Esophagus squamous epithelium (tissue), 5 donors: ENCODE measurements at places on chromosomes 6 and 20.

DNA sequence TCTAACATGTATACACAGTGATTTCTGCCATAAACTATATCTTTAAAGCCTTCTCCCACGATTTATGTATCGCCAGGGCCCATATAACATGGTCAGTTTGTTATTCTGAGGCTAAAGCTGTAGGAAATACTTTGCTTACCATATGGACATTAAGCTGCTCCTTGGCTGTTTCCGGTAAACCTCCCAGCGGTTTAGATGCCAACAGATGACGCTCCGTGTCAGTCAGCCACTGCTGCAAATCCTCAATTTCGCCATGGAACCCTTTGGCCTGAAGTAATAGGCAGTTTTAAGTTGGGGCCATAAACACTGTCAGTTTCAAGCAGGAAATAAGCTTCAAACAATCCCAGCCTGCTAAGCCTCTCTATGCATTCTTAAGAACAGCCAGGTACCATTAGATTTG, 145.4 kb downstream of the DST start:
- DNase-seq: no peak

DNA sequence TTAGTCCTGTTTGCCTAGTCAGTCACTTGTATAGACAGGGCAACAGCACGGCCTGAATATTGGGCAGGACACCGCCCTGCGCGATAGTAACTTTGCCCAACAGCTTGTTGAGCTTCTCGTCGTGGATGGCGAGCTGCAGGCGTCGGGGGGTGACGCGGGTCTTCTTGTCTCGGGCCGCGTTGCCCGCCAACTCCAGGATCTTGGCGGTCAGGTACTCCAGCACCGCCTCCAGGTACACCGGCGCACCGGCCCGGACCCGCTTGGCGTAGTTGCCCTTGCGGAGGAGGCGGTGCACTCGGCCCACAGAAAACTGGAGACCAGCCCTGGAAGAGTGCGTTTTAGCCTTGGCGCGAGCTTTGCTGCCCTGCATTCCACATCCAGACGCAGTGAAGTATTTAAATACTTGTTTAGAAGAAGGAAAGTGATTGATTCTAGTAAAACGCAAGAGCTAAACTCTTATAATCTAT, 92.8 kb upstream of the BTN3A2 start:
- DNase-seq: no peak

GRCh38 chr20:6704132-6704861, 63.2 kb upstream of the BMP2 start:
- no peak for DNase-seq

DNA sequence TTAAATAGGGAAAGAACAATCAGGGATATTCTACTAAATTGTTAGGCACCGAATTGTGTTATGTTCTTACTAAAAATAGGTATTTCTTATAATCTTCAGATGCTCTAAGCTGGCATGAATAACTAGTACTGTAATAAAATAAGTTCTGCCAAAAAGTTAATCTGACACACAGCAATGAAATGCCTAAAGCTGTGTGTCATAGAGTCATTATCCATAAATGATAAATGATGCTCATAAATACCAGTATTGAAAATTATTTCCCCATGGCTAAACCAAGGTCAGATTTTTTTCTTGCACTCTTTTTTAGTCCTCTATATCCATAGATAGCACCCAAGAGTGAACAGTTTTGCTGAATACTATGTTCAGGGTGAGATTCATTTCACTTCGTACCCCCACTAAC, 11.7 kb upstream of the PRIM2 start:
- no peak for DNase-seq

GRCh38 chr6:156507656-156508055, 269.5 kb upstream of the ARID1B start:
- DNase-seq: no peak

- DNase-seq: no peak
These were observed 62.9 kb downstream of the TRMT6 start for GRCh38 chr20:5887386-5887785.

DNA sequence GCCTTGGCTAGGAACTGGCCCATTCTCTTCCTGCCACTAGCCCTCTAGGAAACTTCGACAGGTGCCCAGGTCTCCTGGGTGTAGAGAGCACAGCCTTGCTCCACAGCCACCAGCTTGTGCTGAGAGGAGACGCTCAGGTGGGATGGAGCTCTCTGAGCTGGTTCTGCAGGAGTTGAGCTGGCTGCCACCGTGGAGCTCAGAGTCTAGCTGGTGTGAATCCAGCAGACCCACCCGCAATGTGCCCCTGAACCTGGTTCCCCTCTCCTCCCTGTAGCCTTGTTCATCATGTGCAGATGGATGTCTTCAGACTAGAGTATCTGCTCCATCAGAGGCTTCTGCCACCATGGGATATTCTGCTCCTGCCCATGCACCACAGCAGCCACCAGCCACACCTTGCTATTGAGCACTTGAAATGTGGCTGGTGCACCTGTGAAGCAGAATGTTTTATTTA, 222.5 kb downstream of the SYNDIG1 start:
- no peak for DNase-seq

GRCh38 chr20:13644010-13644409, 5.3 kb upstream of the TASP1 start:
- no peak for DNase-seq

DNA sequence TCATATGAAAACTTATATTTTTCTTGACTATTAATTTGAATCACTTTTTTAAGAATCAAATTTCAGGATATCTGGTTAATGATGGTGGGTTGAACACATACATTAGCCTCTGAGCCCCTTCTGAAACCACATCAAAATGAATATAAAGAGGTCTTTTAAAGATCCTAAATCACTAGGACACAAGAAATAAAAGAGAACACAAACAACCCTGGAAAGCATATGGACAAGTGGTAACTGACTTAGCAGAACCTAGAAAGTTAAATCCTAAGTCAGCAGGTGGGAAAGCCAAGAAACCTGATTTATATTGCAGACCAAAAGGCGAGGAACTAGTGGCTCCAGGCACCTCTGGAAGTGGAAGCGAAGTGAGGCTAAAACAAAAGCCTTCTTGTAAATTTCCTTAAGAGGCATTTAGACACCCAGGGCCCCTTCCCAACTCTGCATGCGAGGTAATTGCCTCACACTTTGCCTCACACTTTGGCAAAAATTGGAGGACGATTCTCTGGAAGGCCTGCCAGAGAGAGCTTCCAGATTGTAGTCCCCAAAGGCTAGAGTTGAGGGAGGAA, 293.9 kb downstream of the KHDC1L start:
- DNase-seq: no peak

DNA sequence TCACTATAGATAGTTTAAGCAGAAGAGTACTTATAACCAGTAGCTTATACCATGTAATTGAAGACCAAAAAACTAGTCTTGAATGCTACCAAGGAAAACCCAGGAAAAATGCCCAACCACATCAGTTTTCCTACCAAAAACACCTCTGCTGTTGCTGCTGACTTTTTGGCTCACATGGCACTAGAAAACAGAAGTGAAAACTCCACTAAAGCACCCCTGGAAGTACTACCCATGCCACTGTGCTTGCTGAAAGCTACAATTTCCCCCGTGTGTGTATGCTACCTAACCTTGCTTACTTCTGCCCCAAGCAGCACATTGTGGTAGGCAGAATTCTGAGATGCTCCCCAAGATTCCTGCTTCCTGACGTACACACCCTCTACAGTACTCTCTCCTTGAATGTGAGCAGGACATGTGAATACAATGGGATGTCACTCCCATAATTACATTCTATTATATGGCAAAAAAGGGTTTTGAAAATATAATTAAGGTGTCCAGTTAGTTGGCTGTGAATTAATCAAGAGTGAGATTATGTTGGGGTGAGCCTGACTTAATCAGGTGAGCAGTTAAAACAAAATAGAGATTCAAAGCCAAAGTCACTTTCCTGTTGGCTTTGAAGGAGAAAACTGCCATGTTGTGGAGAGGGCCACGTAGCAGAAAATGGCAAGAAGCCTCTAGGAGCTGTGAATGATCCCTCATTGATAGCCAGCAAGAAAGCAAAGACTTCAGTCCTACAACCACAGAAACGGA, 209.8 kb upstream of the MARCKS start:
- no peak for DNase-seq

GRCh38 chr20:24747881-24748595, 201.0 kb upstream of the CST7 start:
- no peak for DNase-seq

- no peak for DNase-seq
These were observed 645.3 kb downstream of the FRK start for GRCh38 chr6:115415378-115415777.

DNA sequence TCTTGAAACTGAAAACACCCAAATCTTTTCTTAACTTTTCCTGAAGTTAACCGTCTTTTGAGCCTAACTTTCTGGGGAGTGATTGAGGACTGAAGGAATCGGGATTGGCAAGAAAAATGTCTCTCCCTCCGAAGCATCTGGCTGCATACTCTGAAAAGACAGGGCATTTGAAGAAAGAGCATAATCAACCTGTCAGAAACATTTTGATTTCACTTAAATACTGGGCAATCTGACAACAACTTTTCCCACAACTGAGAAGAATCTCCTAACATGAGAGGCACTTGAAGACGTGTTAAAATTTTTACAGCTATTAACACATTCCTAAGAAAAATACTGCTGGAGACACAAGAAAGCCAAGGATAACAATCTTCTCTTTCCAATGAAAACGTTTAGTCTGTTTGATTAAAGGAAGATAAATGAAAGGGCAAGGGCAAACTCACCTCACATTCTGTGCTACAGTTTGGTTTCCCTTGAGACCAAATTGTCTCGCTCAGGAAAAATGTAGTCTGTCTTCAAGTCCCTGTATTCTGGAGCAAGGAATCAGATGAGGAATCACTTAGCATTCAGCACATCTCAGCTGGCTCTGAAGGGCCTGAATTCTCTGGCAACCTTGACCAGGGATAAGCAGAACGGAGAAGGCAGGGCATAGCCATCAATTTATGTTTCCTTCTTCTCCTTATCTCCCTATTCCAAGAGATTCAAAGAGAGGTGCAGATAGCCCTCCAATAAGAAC, 76.1 kb downstream of the TBX18 start:
- no peak for DNase-seq

DNA sequence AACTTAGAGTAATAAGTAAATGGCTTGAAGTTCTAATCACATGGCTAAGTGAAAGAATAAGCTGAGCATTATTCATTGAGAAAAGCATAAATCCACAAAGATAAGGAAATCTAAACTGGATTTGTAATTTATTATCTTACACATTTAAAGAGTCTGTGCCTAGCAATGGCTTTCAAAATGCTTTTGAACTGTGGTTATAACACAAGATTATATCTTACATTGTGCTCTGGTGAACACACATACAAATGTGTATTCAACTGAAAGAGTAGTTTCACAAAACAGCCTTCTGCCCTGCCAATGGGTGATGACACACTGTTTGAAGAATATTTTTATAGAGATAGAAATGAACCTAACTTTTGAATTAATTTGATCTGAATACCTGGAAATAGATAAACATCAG, 83.3 kb downstream of the AFDN start:
- no peak for DNase-seq

DNA sequence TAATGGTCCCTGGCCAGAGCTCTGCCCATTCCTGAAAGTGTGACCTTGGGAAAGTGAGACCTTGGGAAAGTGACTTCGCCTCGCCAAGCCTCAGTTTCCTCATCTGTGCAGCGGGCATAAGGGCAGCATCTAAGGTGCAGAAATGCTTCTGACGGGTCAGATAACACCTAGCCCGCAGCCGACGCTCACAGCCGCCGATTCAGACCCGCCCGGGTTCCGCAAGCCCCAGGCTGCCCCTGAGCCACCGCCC, 486 bp downstream of the FKBP1A start:
- no peak for DNase-seq
